Mesothelial cell of epicardium (in vitro differentiated cells): ENCODE measurements at places on chromosomes 3 and 15.

- DNase-seq: no peak
- peaks cover 1% of the 10 kb centered on the region for H3K27me3 ChIP-seq
- no peak overlapping the region for H3K27ac ChIP-seq
- H3K36me3 ChIP-seq: no peaks in the 10 kb centered on the region
Measured at GRCh38 chr3:135237371-135238143, 442.5 kb downstream of the EPHB1 start.

DNA sequence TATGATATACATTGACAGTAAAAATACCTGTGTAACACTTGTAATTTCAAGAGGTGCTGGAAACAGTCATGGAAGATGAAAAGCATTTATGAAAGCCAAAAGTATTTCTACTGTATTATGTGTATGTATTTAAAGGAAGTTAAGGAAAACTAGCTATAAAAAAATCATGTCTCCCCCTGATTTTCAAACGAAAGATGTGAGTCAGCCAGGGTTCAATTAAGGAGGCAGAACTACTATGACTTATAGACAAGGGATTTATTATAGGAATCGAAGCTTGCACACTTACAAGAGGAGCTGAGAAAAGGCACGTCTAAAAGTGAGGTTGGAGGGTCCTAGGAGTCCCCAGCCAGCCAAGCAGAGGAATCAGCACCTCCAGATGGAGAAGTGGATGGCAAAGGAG, 119.4 kb downstream of the SUCLG2 start:
- peaks cover 13% of the 10 kb centered on the region for H3K36me3 ChIP-seq
- H3K4me3 ChIP-seq: no peak overlapping the region
- peaks cover 24% of the 10 kb centered on the region for H3K4me1 ChIP-seq
- DNase-seq: no peak

DNA sequence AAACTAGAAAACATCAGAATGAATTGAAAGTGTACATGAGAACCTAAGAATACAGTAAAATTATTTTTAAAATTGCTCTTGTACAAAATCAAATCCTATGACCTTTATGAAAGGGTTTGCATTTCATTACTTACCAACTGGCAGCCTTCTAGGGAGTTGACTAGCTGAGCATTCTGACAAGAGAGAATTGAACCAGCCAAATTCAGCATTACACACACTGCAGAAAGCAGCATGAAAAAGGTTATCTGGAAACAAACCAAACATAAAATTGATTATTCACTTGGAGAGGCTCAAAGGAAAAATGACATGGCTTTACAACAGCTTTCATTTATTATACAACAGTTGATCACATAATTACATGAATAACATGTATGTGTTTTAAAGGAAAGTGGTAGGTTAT, 17.4 kb downstream of the NSMCE3 start:
- H3K4me3 ChIP-seq: no peak overlapping the region
- H3K36me3 ChIP-seq: no peaks in the 10 kb centered on the region
- no peak overlapping the region for H3K27ac ChIP-seq
- no peak for DNase-seq

DNA sequence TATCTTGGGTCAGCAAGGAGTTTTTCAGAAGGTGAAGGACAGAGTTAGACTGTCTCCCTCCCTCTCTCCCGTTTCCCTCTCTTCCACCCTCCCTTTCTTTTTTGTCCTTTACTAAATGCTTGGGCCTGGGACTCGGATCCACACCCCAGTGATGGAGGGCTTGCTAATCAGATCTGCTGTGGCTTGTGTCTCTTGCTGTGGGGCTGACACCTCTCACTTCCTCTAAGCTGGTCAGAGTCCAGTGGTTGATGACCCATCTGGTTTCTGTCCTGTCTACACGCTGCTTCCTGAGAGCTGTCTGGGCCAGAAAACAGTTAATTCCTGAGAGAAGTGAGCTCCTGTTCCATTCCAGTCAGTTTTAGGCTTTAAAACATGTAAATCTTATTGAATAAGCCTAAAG, 849 bp downstream of the TRAK1 start:
- no peak for DNase-seq
- H3K36me3 ChIP-seq: peaks cover 40% of the 10 kb centered on the region
- H3K4me1 ChIP-seq: peaks cover 29% of the 10 kb centered on the region

- peaks cover 22% of the 10 kb centered on the region for H3K27me3 ChIP-seq
- peaks cover 11% of the 10 kb centered on the region for H3K4me1 ChIP-seq
- no peak overlapping the region for H3K27ac ChIP-seq
- no peaks in the 10 kb centered on the region for H3K36me3 ChIP-seq
- H3K4me3 ChIP-seq: no peak overlapping the region
Measured at GRCh38 chr15:40275523-40275922, 7.3 kb downstream of the ANKRD63 start.

DNA sequence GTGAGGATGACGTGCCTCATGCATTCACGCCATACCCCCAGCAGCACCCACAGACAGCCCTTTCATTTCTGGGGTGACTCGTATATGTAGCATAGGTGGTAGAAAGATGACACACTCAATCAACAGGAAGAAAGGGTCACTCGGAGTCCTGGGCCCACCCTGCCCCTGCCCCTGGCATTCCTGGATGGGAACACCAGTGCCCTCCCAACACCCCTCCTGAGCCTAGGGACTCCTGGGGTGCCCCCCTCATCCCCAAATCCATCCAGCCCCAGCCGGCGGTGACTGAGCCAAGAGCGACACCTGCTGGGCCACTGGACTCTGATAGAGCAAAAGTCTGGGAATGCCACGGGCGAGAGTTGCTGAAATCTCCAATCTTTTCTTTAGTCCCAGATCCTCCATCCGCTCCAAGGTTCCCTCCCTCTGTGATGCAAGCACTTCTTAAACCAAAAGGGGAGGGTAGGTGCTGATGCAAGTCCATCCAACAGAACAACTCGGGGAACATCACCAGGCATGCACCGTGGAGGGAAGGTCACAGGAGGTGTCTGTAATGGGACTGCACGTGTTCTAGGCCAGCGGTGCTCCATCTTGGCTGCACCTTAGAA, 31.1 kb downstream of the ACAN start:
- H3K27me3 ChIP-seq: peaks cover 3% of the 10 kb centered on the region
- peaks cover 10% of the 10 kb centered on the region for H3K4me1 ChIP-seq
- DNase-seq: no peak
- no peaks in the 10 kb centered on the region for H3K36me3 ChIP-seq
- H3K4me3 ChIP-seq: no peak overlapping the region
- no peak overlapping the region for H3K27ac ChIP-seq

DNA sequence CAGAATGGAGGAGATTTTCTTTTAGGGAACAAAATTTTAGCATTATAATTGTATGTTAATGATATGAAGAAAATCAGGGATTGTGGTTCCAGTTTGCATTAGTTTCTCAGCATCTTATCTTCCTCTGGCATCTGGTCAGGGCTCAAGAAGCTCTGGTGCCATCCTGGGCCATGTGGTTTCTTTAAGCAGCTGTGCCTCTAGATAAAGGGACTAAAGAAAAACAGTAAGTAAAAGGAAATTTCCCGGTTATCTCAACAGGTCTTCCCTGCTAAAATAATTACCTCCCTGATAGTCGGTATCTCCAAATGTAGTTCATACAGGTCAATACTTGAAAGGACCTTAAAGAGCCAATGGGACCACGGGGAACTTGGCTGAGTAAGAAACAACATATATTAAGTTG, 375.1 kb upstream of the RBMS3 start:
- no peaks in the 10 kb centered on the region for H3K27me3 ChIP-seq
- no peaks in the 10 kb centered on the region for H3K36me3 ChIP-seq

DNA sequence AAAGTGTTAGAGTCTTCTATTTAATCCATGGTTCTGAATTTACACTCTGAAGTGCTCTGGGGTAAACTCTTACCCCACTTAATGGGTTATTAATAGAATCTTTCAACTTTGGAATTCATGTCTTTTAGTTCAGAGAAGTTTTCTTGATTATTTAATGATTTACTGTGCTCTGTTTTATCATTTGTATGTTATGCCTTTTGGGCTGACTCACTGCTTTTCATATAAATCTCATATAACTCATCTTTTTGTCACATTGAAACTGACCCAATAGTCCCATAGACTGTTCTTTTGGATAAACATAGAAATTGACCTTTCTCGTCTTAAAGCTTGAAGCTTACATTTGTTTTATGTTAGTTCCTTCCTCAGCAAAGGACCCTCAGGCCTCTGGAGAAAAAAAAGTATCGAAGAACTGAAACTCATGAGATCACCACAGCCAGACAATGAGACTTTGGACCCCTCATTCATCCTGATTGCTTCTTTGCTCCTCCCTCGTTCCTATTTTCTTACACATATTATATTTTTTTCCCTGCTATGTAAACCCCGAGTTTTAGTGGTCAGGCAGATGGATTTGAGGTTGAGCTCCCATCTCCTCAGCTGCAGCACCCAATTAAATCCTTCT, 229.1 kb upstream of the CBLB start:
- H3K27ac ChIP-seq: peak overlapping the region; percentile 50
- DNase-seq: no peak
- H3K4me1 ChIP-seq: peaks cover 8% of the 10 kb centered on the region

DNA sequence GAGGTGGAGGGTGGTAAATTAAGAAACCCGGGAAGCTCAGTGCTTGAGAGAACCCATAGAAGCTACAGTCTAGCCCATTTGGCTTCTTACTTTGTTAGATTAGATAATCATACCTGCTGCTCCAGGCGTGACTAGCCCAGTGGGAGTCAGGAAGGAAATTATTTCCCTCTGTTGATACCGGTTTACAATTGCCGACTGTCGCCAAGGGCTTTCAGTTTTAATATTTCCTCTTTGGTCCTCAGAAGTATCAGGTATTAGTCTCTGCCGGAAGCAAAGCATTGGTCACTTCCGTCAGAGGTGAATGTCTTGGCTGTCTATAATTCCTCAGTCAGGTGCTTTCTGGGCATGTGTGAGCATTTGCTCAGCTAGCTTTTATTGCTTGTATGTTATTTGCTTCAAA, 75.2 kb downstream of the LPP start:
- no peaks in the 10 kb centered on the region for H3K27me3 ChIP-seq
- H3K4me1 ChIP-seq: peaks cover 4% of the 10 kb centered on the region
- peaks cover 10% of the 10 kb centered on the region for H3K36me3 ChIP-seq

GRCh38 chr3:120461416-120461815, 10.6 kb upstream of the FSTL1 start:
- H3K27me3 ChIP-seq: no peaks in the 10 kb centered on the region
- H3K4me1 ChIP-seq: peaks cover 40% of the 10 kb centered on the region
- H3K27ac ChIP-seq: no peak overlapping the region
- H3K4me3 ChIP-seq: no peak overlapping the region

DNA sequence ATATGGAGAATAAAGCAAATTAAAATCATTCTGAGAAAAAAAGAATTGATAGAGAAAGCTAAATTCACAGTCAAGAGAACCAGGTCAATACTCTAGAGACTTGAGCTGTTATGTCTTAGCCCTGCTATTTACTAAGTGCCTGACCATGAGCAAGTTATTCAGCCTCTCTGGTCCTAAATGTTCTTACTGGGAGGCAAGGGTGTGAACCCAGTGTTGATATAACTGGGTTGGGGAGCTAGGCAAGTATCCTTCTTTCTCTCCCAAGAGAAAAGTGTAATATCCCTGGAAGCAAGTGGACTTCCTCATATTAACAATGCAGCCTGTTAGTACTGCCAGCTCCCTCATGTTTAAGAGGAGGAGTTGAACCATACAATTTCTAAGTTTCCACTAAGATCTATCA, 488.9 kb upstream of the RASGRP1 start:
- peaks cover 6% of the 10 kb centered on the region for H3K4me1 ChIP-seq
- H3K27ac ChIP-seq: no peak overlapping the region
- no peak overlapping the region for H3K4me3 ChIP-seq
- no peak for DNase-seq
- no peaks in the 10 kb centered on the region for H3K27me3 ChIP-seq

DNA sequence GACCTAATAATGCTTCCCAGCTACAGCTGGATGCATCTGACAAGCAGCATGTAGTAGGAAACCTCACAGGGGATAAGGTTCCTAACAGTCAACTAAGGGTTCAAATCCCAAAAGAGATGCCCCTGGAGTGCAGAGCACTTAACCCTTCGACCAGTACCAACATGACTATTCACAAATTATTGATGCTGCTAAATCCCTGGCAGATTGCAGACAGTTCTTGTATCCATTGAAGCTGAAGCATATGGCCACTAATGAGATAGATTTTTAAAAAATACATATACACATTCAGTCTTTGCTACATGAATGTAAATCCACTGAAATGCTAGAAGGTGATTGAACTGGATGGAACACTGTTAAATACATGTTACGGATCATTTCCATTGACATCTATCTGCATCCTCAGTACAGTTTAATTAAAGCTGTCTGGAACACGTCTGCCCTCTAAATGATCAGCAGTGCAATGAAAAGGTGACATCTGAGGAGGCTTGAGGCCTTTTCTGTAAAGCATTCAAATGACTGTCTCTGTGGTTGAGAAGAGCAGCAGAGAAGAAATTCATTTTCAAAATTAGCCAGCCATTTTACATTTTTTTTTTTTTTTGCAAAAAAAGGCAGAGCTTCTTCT, 19.5 kb upstream of the NANOGP8 start:
- peaks cover 5% of the 10 kb centered on the region for H3K36me3 ChIP-seq
- H3K27me3 ChIP-seq: no peaks in the 10 kb centered on the region
- no peak overlapping the region for H3K4me3 ChIP-seq
- peaks cover 49% of the 10 kb centered on the region for H3K4me1 ChIP-seq
- H3K27ac ChIP-seq: peak overlapping the region; percentile 64

DNA sequence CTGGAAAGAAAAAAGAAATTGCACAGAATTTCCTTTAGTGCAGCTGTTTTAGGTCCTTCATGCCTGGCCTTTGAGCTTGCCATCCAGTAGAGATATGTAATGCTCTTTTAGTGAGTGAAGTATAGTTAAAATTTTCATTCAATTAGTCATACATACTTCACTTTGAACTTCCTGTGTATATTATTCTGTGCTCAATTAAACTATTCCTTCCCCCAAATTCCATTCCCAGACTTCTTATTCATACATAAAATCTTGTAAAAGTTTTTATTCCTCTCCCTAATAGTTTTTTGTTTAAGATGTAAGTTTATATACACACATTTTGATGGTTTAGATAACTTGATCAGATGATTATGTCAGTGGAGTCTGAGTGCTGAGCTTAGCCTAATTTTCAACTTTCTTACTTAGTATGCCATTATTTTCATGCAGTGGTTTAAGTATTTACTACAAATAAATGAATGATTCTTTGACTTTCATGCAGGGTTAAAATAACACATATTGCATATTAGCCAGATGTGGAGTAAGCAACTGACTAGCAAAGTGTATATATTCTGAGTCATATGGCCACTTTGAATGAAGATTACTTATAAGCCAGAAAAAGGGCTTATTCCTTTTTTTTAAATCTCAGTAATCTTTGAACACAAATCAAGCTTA, 42.5 kb upstream of the ABHD10 start:
- DNase-seq: no peak
- peaks cover 26% of the 10 kb centered on the region for H3K4me1 ChIP-seq
- H3K36me3 ChIP-seq: peaks cover 19% of the 10 kb centered on the region

- H3K4me3 ChIP-seq: no peak overlapping the region
- H3K27ac ChIP-seq: no peak overlapping the region
Measured at GRCh38 chr3:148102156-148102555, 595.5 kb upstream of the AGTR1 start.

DNA sequence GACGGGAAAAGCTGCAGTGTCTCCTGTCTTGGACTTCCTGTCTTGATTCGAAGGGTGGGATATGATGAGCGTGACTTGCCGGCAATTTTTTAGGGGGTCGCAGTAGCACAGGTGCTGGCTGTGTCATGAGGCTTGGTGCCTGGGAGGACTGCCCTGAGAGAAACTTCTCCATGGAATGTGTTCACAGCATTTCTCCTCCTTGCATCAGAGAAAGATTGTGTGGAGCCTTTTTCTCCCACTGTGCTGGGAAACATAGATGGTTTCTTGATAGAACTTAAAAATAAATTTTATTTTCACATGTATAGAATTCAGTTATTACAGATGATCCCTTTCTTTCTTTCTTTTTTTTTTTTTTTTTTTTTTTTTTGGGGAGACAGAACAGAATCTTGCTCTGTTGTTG, 121.4 kb downstream of the KLHL25 start:
- peaks cover under 1% of the 10 kb centered on the region for H3K4me1 ChIP-seq
- no peak overlapping the region for H3K27ac ChIP-seq
- H3K4me3 ChIP-seq: no peak overlapping the region
- peaks cover 26% of the 10 kb centered on the region for H3K36me3 ChIP-seq
- no peaks in the 10 kb centered on the region for H3K27me3 ChIP-seq
- DNase-seq: no peak
